H54 (cell line): ENCODE measurements at places on chromosomes 3 and 15.

GRCh38 chr15:31341071-31341470 lies 14.4 kb downstream of the KLF13 start:
- no peak for DNase-seq

DNA sequence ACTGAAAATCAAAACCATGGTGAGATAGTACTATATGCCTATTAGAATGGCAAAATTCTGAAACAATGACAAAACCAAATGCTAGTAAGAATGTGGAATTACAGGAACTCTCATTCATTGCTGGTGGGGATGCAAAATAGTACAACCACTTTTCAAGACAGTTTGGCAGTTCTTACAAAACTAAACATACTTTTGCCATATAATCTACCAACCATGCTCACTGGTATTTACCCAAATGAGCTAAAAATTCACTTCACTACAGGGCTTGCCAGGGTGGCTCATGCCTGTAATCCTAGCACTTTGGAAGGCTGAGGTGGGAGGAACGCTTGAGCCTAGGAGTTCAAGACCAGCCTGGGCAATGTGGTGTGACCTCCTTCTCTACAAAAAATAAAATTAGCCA lies 40.0 kb downstream of the MYO9A start:
- DNase-seq, result no peak

- no peak for DNase-seq
Observed at GRCh38 chr3:171239757-171240503, 213.4 kb upstream of the SLC2A2 start.

- DNase-seq, result no peak
Observed at GRCh38 chr15:28888302-28888894, 2.6 kb downstream of the APBA2 start.

DNA sequence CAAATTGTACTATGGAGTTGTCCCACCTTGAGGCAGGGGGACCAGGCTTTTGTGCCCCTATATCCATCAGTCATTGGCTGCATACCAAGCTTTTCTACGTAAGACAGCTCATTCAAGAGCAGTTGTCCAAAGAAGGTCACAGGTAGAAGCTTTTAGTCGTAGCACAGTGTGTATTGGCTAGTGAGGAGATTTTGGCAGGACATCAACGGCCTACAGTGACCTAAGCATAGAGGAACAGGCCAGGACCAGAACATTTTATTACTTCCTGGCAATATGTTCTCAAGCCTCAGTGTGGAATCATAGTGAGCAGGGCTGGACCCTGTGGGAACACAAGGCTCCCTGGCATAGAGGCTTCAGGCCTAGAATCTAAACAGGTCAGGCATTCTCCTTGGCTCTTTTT lies 105.4 kb upstream of the ANKRD28 start:
- DNase-seq, result no peak

DNA sequence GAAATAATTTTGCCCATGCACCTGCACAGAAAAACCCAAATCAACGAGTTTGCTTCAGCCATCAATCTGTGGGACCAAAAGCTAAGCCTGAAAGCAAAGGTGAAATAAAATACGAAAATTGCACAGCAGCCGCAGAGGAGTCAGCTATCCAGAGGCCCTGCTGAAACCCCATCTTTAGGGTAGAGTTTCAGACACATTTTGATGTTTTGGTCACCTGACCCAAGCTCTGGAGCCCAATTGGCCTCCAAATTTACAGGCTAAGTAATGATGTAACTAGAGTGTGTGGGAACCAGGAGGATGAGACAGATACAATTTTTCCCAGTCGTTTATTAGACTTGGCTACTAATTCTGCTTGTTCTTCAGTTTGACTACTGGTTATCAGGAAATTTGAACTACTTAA lies 308.6 kb upstream of the ATP11B start:
- no peak for DNase-seq

DNA sequence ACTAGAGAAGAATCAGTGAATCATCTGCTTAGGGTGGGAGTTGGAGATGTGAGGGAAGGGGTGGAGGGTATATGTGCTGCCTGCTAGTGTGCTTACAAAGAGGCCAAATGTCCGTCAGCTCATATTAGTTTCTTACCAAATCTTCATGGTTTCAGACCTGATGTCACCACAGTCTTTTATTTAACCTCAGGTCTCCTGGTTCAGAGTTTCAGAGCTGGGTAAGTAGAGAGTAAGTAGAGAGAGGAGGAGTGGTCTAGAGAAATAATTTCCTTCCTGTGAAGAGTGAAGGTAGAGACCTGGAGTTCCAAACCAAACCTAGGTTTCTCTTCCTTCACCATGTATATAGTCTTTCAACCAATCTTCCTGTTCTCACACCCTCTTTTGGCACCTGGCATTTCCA lies 17.5 kb upstream of the P2RY1 start:
- no peak for DNase-seq

GRCh38 chr3:171260899-171261298 lies 199.3 kb downstream of the TNIK start:
- DNase-seq, result no peak

- DNase-seq, result no peak
Observed at GRCh38 chr3:171058058-171058457, 31.5 kb upstream of the SLC2A2 start.

DNA sequence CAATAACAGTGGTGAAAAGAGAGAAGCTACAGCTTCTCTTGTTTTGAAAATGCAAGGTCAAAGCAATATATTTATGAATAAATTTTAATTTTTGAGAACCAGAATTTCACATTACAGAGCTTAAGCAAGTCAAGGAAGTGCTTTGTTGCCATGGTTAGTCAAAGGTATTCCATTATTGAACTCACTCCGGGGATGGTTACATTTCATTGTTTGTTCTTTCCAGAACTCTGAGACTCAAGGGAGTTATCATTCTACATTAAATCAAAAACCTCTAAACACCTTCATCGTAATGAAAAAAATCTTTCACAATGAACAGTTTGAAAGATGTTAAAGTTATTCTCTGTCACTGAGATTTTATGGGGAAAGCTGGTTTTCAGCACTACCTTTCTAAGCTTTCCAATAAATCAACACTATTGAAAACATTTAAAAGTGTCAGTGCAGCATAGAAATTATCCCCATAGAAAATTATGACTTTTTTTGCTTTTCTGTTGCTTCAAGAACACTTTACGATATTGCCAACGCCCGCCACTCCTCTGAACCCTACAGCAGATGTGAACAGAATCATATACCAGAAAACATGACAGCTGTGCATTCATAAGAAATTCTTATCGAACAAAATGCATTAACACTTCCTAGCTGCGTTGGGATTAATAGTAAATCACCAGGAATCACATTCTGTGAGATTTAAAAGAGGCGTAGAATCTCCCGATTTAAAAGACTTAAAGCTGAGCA lies 83.0 kb downstream of the OTOL1 start:
- no peak for DNase-seq

DNA sequence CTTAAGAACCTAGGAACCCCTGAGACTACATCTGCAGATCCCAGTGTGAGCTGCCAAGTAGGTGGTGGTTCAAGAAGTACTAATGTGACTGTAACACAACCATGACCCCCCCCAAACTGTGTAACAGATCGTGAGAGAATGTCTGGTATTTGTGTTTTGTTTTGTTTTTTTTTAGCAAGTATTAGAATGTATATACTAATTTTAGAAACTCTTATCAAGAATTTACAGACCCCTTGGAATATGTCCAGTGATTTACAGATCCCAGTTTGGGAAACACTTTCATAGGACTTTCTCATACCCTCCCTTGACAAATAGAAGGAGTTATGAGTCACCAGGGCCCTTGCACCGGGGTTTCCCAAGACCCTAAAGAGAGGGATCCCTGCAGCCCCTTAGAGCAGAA lies 79.8 kb downstream of the SEMA5B start:
- no peak for DNase-seq

DNA sequence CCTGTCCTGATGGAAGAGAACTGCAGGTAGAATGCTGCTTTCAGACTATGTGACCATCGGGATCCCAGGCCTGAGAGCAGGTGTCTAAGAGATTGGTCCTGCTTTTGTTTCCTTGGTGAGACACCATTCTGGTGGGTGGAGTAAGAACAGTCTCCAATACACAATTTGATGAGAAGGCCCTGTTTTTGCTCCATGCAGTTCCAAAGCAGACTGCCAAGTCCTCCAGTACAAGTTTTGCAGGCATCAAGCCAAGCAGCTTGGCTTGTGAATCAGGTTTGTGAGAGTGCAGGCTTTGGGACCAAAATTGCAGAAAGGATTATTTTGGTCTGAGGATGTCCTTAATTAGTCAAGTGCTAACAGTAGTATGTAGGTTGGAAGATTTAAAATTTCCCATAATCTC lies 381.6 kb downstream of the FOXP1 start:
- DNase-seq, result no peak

- DNase-seq, result no peak
Observed at GRCh38 chr15:62644889-62645742, 397.4 kb upstream of the TPM1 start.

- peak; percentile 20 for DNase-seq
Observed at GRCh38 chr3:8324747-8325146, 176.9 kb upstream of the LMCD1 start.

DNA sequence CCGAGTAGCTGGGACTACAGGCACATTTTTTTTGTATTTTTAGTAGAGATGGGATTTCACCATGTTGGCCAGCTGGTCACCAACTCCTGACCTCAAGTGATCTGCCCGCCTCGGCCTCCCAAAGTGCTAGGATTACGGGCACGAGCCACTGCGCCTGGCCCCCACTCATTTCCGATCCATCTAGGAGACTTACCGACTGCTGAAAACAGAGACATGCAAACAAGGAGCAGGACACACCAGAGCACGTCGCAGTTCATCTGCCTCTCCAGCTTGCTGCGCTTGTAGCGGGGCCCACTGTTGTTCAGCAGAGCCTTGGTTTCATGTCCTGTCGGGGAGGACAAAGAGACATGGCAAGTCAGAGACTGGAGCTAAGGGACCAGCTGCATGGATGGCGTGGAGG lies 137.4 kb downstream of the ATP10A start:
- DNase-seq, result no peak

DNA sequence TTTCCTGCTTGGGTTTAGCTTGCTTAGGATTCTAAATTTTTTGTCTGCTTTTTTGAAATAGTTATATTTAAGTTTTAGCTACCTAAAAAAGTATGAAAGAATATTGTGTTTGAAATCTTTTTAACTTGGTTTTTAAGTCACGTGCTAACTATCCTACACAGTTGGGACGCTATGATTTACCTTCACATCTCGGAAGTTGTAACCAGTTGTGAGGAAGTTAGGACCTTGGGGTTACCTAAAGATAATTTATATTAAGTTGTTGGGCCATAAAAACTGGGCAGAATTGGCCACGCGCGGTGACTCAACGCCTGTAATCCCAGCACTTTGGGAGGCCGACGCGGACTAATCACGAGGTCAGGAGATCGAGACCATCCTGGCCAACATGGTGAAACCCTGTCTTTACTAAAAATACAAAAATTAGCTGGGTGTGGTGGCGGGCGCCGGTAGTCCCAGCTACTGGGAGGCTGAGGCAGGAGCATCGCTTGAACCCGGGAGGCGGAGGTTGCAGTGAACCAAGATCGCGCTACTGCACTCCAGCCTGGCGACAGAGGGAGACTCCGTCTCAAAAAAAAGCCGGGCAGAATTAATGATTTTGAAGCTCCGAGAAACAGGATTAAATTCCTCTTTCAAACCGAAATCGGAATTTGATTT lies 1.0 kb downstream of the ZFAND6 start:
- peak; percentile 6 for DNase-seq

DNA sequence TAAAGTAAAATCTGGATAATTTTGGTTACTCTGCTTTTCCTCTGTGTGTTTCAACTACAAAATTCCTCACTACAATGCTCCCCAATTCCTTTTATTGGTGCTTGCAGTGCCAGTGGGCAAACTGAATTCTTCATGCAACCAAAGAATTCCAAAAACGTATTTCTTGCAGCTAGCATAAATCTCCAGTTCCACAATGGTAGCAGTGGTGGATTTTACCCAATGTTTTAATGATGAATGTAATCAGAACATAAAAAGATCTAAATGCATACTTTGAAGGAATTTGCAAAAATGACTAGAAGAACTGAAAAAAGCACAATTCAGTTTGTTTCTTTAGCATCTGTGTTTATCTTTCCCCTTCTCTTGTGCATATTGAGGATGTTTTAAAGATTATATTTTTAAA lies 359.6 kb upstream of the TPRG1 start:
- no peak for DNase-seq

DNA sequence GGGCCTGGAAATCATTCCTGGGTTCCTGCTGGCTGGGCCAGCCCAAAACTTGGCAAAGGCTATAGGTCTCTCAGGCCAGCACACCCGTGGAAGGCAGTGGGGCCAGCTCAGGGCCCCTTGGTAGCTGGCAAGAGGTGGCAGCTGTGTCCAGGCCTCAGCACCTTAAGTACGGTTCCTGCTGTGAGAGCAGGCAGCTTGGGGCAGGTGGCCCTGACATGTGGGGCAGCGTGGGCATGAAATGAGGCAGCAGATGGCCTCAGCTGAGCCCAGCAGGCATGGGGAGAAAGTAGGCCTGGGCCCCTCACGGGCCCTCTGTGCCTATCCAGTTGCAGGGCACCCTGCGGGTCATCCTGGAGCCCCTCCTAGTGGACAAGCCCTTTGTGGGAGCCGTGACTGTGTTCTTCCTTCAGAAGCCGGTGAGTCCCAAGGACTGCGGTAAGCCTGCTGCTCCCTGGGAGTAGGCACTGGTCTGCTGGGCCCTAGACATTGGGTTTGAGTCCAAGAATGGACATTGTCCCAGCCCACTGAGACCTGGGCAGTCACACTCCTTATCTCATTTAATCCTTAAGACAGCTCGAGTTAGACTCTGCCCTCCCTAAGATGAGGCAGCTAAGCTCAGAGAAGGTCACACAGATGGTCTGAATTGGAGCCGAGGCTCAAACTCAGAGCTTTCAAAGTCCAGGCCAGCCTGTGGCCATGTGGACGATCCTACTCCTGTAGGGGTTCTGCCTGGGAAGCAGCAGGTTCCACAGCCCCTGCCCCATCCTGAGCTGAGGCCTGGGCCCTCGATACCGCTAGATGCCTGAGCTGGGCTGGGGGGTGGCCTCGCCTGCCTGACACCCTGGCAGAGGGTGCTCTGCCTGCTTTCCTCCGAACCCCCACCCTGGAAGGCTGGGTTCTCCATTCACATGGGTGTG lies 25.5 kb downstream of the ESYT3 start:
- DNase-seq, result no peak

- DNase-seq, result no peak
Observed at GRCh38 chr15:64895285-64896065, 16.2 kb upstream of the ANKDD1A start.

DNA sequence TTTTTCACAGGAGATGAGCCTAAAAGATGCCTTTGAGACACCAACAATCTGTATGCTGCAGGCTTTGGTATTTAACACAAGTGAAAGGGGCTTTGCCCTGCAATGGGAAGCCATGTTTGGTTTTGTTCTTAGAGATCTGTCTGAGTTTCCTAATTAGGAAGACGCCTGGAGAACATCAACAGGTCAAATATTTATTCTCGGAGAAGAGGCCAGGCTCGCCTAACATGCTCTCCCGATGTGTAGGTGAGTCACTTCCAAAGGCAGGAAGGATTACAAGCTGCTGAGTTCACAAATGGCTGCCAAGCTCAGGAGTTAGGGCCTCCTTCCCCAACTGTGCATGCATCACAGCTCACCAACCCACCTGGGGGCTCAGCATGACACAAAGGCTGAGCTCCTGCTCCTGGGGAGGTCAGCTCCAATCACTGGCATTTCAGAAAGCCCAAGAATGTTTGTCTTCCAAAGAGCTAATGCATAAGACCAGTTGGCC lies 119.5 kb upstream of the PRICKLE2 start:
- DNase-seq, result no peak
